Stimulated activated CD8-positive, alpha-beta memory T cell treated with anti-CD3 and anti-CD28 coated beads, Interleukin-15, amount 100 ng/mL, for 24 hours (primary cell): ENCODE measurements at places on chromosomes 2 and 18.

GRCh38 chr2:8572712-8573233 is 109.1 kb upstream of the ID2 start:
- DNase-seq = no peak

GRCh38 chr2:216909541-216910210 is 49.8 kb upstream of the TNP1 start:
- DNase-seq = no peak

DNA sequence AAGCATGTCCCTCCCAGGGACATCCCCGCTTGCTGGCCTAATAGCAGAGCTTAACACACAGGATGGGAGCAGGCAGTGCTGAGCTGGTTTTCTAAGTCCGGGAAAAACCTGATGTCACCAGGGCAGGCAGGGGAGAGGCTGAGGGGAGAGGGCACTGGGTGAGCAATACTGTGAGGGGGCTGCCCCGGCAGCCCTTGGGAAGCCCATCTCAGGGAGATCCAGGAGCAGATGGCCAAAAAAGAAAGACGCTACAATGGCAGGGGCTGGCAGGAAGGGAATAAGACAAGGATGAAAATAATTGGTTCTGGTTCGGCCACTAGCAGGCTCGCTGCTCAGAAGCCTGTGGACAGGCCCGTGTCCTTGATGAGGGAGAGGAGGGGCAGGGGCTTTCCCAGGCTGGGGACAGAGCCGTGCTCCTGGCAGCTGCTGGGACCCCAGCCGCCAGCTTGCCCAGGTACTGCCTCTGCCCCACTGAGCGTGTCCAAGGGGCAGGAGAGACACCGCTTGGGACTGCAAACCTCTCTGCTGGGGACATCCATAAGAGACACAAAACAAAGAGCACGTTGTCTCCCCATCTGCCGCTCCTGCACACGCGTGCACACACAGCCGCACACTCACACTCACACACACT is 30.2 kb downstream of the SMAD7 start:
- DNase-seq = no peak

DNA sequence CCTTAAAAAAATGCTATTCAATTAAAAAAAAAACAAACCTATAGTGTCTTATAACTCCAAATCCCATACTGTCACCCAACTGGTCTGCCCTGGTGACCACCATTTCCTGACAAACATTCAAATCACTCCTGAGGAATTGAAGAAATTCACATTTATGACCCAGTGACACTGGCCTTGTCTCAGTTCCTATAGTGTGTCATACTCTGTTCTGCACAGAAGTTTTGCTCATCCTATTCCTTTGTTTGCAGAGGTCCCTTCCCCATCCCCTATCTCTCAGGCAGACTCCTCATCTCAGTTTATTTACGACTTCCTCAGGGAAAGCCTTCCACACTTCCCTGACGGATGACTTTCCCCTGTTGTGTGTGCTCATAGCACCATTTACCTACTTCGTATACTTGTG is 14.7 kb downstream of the ZC3H6 start:
- no peak for DNase-seq

- no peak for DNase-seq
Observed at GRCh38 chr2:239292959-239293774, 107.7 kb downstream of the HDAC4 start.

DNA sequence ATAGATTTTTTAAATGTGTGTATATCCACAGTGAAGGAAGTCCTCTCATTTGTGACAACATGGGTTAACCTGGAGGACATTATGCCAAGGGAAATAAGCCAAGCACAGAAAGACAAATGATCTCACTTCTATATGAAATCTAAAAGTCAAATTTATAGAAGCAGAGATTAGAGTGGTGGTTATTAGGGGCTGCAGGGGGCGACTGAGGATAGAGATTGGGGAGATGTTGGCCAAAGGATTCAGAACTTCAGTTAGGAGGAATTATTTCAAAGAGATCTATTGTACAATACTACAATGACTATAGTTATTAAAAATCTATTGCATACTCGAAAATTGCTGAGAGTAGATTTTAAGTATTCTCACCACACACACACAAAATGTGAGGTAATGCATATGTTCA is 252.4 kb upstream of the SLC39A10 start:
- DNase-seq = no peak

GRCh38 chr2:10863837-10864236 is 47.9 kb upstream of the KCNF1 start:
- no peak for DNase-seq

GRCh38 chr2:173681881-173682650 is 283.1 kb downstream of the SP3 start:
- DNase-seq = no peak

DNA sequence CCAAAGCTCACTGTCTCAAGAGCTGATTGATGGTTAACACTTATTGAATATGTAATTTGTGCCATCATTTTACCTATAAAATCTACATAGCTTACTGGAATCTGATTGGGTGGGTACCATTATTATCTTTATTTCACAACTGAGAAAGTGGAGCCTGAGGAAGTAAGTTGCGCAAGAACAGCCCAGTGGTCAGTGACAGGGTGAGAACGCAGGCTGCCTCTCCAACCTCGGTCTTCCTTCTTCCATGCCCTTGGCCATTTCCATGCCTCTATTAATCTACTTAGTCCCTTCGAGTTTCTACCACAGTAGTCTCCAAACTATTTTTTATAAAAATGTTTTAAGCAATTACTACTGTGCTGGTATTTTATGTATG is 390.9 kb upstream of the VWC2L start:
- no peak for DNase-seq

- no peak for DNase-seq
Observed at GRCh38 chr18:44898498-44898897, 217.8 kb downstream of the SETBP1 start.

DNA sequence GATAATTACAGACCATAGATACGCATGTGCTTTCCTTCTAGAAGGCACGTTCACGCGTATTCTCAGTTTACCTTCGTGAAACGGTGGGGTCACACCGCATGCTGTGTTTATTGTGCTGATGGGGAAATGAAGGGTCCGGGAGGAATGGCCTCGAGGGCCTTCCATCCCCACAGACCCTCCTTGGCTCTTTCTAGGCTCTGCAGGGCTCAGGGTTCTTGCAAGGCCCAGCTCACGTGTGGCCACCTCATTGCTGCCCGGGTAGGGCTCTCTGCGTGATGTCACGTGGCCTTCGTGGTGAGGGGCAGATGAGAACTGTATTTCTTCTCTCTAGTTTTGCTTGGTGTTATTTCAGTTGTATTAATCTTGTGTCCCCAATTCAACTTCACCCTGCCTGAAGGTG is 133.5 kb upstream of the ALKAL2 start:
- DNase-seq = no peak

GRCh38 chr2:10297959-10298531 is 4.7 kb upstream of the HPCAL1 start:
- no peak for DNase-seq

DNA sequence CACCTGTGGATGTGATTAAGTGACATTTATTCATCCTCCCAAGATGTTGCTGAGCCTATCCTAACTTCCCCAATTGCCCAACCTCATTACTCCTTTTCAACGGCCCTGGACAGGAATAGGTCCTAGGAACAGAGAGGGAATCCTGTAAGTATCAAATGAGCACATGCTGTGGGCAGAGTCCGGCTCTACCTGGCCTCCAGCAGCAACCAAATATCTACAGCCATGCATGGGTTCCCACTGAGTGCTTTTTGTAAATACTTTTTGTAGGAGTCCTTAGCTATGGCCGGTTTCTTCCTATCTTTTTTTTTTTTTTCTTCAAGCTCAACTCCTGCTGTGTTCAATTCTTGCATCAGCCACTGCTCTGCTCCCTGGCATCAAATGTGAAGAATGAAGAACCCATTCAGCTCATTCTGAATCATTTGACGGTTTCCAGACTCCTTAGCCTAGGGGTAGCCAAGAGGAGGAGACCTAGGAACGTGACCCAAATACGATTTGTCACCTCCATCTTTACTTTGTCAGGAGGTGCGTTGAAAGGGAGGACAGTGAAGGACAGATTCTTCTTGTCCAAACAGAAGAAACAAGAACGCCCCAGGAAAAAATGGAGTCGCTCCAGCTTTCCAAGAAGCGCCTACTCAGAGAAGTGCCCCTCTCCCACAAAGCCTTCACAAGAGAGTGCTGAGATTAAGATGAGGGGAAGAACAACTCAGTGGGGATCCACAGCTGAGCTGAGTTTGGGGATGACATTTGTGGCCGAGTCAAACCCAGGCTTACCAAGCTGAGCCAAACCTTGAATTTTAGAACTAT is 46.7 kb upstream of the LCLAT1 start:
- DNase-seq = no peak

- no peak for DNase-seq
Observed at GRCh38 chr2:222861411-222862105, 722 bp downstream of the ACSL3 start.

GRCh38 chr2:8481463-8482009 is 200.3 kb upstream of the ID2 start:
- DNase-seq = no peak

DNA sequence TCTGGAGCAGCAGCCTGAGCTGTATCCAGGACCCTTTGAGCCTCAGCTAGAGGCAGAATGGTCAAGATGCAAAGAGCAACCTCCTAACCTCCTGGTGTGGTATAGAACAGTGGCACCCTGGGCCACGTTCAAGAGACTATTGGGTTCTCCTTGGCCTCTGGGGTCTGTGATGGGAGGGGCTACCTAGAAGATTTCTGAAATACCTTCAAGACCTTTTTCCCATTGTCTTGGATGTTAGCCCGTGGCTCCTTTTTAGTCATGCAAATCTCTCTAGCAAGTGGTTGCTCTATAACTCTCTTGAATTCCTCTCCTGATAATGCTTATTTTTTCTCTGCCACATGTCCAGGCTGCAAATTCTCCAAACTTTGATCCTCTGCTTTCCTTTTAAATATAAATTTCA is 106.3 kb upstream of the SULT1C3 start:
- no peak for DNase-seq

DNA sequence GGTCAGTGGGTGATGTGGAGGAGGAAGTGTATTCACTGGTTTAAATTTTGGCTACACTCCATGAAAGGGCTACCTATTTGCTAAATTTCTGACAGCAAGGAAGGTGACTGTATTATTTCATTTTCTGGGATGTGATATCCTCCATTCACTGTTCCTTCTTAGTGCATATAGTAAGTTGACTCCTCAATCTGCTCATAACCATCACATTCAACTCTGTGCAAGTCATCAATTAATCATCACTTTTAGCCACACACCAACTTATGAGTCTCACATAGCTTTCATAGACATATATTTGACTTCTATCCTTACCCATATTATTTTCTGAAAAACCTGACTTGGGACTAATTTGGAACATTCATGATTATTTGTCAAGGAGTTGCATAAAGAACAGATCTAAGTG is 16.9 kb downstream of the KLHL41 start:
- DNase-seq = no peak

- no peak for DNase-seq
Observed at GRCh38 chr2:233746475-233747282, 13.4 kb upstream of the UGT1A1 start.

- no peak for DNase-seq
Observed at GRCh38 chr2:67806816-67807215, 256.0 kb downstream of the C1D start.

DNA sequence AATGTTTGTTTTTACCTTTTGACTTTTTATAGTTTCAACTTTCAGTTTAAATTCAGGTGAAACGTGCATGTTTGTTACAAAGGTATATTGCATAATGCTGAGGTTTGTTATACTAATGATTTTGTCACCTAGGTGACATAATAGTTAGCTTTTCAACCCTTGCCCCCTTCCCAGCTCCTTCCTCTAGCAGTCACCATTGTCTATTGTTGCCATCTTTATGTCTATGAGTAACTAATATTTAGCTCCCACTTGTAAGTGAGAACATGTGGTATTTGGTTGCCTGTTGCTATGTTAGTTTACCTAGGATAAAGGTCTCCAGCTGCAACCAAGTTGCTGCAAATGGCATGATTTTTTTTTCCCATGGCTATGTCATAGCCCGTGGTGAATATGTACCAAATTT is 322.3 kb upstream of the SETBP1 start:
- no peak for DNase-seq

- DNase-seq = no peak
Observed at GRCh38 chr2:182836451-182836850, 30.0 kb downstream of the FRZB start.

- DNase-seq = no peak
Observed at GRCh38 chr18:46310258-46310657, 206.1 kb downstream of the HAUS1 start.

GRCh38 chr2:47070920-47071824 is 83.9 kb downstream of the STPG4 start:
- no peak for DNase-seq

DNA sequence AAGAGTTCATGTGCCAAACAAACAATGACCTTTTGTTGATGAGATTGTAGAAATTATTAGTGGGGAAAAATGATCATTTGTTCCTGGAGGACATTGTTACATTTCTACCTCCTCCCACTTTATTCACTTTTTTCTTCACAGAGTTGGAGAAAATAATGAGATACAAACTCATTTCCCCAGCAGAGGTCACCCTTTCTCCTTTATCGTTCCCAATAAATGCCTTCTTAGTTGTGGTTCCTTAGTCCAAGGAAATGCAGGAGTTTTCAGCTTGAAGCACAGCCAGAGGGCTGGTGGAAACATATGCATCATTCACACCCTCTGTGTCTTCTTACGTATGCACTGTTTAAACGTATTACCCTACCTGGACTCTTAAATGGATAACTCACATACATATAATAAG is 108.8 kb downstream of the SLC4A3 start:
- DNase-seq = no peak

- DNase-seq = no peak
Observed at GRCh38 chr2:182101263-182101662, 115.6 kb downstream of the PPP1R1C start.

DNA sequence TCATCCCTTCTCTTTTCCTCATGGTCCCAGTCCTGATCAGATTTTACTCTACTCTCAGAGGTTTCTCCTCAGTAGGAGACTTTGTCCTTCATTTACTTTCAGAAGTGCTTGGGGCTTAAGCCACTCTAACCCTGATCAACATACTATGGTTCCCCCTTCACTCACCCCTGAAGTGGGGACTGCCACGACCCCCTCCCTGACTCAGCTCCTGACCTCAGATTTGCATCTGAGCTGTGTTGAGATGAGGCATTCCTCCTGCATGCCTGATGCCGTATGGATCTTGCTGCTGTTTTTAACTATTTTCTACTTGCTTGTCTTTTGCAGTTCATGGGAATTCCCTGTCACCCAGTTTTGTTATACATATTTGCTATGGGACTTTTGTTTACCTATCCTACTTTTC is 306.7 kb upstream of the CHST9 start:
- no peak for DNase-seq

DNA sequence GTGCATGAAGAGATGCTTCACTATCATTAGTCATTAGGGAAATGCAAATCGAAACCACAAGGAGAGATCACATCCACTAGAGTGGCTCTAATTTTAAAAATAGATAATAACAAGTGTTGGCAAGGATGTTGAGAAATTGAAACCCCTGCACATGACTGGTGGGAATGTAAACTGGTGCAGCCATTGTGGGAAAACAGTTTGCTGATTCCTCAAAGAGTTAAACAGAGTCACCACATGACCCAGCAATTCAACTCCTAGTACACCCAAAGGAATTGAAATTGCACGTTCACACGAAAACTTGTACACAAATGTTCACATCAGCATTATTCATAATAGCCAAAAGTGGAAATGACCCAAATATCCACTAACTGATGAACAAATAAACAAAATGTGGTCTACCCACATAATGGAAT is 179.5 kb downstream of the BCL2 start:
- DNase-seq = no peak

- DNase-seq = no peak
Observed at GRCh38 chr2:105641389-105641811, 103.3 kb upstream of the NCK2 start.

- no peak for DNase-seq
Observed at GRCh38 chr18:3870914-3871313, 420.9 kb downstream of the TGIF1 start.

- no peak for DNase-seq
Observed at GRCh38 chr2:126288362-126288761, 367.6 kb upstream of the GYPC start.
